ENCODE measurements at places on chromosomes 11 and 22.

DNA sequence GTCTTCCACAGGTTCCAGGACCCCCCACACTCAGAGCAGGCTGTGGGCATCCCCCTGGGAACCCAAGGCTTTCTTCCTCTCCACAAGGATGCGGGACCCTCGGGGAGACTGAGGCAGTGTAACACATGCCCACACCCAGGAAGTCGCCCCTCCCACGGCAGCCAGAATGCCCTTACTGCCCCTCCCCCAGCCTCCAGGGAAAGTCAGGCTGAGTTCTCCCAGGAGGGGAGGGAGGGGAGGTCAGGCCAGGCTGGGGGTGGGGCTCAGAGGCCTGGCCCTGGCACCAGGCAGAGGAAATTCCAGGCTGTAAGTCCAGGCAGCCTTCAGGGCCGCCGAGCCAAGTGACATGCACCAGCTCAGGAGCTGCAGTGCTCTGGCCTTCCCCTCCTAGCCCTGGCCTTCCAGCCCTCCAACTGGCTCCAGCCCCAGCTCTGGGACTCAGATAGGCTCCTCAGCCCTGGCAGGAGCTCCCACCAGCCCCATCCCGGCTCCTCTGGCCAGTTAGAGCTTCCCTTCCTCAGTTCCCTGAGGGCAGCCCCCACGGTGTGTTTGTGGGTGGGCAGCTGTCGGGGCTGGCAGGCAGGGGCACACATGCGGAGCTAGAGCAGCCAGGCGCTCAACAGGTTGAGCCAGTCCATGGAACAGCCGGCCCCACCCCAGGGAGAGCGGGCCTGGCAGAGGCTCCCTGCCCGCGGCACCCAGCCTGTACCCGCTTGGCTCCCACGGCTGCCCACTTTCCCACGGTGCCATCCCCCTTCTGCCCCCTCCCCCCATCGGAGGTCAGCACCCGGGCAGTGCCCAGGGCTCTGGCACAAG, 3.6 kb downstream of the BCL9L start:
- DNase-seq = no peak

GRCh38 chr22:19652316-19652715, 62.0 kb upstream of the SEPTIN5 start:
- no peak for DNase-seq

- no peak for DNase-seq
Measured at GRCh38 chr11:62115085-62115694, 8.6 kb upstream of the INCENP start.

DNA sequence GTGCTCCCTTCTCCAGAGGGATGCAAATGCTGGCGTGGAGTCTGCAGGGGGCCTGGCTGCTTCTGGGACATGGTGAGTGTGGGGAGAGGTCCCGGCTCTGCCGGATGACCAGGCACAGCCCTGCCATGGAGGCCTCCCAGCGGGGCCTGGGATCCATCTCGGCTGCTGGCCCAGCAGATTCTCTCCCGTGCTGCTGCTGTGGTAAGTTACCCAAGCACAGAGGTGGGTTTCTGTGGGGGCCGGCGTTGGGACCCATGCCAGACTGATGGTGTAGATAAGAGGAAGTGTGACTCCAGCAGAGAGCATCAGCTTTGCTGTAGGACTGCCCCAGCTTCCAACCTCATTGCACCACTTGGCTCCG, 147.5 kb upstream of the B3GAT1 start:
- DNase-seq = no peak

- DNase-seq = no peak
Measured at GRCh38 chr11:86459682-86460460, 85.2 kb downstream of the CCDC81 start.

DNA sequence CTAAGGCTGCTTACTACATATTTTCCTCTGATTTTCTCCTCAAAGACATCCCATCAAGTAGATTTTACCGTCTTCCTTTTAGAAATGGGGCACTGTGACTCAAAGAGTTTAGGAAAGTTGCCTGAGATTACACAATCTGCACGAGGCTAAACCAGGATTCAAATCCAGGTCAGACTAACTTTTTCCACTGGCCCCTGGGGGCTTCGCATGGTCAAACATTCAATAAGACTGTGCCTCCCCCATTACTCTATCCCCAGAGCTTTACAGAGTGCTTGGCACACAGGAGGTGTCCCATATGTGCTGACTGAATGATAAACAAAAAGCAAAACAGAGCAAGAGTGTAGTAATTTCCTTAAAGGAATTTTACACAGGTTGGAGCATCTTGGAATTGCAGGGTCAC, 118.1 kb upstream of the TEAD1 start:
- DNase-seq = no peak

GRCh38 chr22:45510376-45511232, 7.9 kb downstream of the FBLN1 start:
- no peak for DNase-seq

GRCh38 chr11:46388619-46389449, 2.7 kb downstream of the CHRM4 start:
- DNase-seq = no peak

DNA sequence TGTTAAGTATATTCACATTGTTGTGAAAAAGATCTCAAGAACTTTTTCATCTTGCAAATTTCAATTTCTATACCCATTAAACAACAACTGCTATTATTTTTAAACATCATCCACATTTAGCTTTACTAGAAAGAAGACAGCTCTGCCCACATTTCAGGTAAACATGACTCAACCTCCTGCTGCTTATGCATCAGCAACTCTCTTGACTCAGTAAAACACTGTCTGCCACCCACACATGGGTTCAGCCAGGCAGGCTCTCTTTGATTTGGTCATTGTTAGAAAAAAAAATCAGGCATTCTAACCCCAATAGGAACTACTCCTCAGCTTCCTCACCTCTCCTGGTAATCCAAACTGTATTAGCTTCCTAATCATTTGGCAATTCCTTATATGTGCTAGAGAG, 5.1 kb upstream of the ENDOD1 start:
- no peak for DNase-seq

DNA sequence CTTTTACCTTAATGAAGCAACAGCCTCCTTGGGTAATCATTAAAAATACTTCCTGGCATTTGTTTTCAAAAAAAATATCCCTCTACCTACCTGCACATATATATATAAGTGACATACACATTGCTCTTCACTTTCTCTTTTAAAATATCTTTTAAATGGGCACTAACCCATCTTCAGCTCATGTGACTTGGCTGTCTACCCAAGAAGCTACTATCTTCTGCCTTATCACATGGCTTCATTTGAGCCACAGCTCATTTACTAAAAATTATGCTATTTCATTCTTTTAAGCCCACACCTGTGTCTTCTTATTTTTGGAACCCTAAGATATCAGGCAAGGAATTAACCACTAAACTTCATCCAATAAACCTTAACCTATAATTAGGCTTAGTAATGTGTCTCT, 37.0 kb upstream of the SOX6 start:
- DNase-seq = no peak

DNA sequence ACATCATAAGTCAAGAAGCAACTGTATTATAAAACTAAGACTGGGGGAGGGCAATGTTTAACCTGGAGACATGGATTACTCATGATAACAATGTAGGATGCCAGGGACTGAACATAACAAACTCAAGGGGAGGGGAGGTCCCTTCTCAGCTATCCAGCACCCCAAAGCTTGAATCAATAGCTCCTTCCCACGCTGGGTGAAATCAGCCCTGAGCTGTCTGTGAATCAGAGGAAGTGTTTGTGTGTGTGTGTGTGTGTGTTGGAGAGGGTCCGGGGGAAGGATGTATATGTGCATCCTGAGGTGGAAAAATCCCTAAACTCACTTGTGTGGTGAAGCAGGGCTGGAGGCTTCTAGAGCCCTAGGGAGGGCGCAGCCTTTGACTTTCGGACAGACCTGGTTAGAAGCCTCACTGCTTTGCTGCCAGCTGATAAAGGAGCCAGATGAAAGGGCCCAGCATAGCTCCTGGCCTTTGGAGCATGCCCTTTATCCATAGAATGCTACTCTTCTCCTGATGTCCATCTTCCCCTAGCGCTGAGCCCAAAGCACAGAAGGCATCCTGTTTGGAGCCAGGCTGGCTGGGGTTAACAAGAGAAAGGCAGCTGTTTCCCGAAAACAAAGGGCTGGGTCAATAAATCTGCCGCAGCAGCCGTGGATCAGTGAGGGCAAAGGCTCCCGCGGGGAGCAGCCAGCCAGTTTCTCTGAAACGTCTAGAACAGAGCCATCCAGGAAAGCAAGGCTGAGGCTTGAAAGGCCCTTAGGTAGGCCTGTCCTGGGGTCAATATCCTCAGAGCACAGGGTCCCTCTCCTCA, 35.8 kb downstream of the TNKS1BP1 start:
- no peak for DNase-seq

GRCh38 chr22:44195189-44195871, 14.6 kb downstream of the PARVG start:
- DNase-seq = no peak

- no peak for DNase-seq
Measured at GRCh38 chr11:105328061-105328460, 188.5 kb upstream of the CARD18 start.

DNA sequence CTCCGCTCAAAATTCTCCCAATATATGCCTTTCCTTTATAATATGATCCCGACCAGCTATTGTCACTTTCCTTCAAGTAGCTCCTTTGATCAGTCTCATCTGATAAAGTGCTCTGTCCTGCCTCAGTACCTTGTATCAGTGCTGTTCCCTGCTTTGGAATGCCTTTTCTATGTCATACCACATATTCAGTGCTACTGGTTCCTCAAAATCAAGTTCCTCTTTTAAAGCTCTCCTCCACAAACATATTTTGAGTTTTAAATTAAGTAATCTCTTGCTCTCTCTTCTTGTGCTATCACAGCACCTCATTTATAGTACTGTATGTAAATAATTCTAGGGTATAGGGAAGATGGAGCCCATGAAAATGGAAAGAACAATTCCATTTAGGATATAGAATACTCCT, 137.1 kb upstream of the CTSC start:
- DNase-seq = no peak

- no peak for DNase-seq
Measured at GRCh38 chr11:73965076-73965763, 14.4 kb downstream of the DNAJB13 start.

DNA sequence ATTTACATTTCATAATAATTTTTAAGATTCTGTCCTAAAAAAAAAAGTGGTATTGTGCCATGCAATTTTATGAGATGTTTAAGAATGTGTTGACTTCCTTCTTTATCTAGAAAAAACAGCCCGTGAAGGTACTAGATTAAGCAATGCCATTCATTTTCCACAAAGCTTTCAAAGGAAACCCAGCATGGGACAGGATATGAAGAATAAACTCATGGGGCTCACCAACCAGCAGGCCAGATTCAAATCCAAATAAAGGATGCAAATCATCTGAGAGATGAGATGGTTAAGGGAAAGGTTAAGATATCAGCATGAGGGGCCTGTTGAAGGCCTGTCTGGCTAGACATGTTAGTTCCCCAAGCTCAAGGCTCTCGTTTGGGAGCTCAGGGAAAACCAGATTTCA, 199.1 kb downstream of the SWAP70 start:
- DNase-seq = no peak

DNA sequence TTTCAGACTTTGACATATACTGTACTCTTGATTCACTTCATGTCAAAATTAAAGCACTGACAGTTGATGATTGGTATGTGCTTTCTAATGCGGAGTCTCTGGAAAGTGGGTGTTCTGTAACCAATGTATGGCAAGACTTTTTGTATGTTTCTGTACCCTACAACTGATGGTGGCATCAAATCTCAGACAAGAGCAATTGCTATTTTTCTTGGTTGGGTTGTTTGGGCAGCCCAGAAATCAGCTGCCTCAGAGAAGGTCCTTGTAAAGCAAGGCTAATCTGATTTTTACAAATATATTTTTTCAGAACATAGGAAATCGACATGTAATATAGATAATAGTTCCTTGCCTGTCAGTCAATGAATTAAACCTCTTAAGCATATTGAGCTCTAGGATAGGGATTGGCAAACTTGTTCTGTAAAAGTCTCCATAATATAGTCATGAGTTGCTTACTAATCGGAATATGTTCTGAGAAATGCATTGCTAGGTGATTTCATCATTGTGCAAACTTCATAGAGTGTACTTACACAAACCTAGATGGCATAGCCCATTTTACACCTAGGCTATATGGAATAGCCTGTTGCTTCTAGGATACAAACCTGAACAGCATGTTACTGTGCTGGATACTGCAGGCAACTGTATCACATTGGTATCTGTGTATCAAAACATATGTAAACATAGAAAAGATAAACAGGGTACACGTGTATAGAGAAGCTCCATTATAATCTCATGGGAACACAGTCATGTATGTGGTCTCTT, 10.2 kb upstream of the OOSP4A start:
- no peak for DNase-seq

DNA sequence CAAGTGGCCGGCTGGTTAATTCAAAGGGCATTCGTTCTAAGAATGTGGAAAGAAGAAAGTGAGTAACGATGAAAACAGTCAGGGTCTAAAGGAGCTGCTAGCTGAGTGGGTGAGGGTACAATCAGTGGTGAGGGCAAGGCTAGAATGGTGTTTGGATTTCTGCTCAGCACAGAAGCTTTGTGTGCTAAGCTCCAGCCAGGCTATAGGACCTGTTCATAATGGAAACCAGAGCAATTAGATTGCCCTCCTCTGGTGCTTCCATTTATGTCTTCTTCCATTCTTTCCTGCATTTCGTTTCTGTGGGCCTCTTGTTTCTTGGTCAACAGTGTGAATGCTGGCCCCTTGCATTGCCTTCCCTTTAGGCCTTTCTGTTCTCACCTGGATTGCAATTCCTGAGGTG, 572.9 kb upstream of the CHORDC1 start:
- DNase-seq = no peak

DNA sequence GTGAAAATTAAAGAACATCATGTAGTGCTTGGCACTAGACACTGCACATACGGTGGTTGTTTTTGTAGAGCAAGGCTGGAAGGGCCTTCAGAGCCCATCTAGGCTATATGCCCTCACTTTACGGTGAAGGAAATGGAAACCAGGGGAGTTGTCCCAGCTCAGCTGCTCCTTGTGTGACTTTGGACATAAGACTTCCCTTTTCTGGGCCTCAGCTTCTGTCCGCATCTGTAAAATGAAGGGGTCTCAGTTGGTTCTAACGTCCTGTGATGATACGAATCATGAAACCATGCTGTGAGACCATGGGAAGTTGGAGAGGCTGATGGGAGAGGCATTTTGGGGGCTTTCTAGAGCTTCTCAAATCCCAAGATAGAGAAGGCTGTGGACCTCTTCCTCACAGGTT, 4.7 kb downstream of the KCNE3 start:
- DNase-seq = no peak

DNA sequence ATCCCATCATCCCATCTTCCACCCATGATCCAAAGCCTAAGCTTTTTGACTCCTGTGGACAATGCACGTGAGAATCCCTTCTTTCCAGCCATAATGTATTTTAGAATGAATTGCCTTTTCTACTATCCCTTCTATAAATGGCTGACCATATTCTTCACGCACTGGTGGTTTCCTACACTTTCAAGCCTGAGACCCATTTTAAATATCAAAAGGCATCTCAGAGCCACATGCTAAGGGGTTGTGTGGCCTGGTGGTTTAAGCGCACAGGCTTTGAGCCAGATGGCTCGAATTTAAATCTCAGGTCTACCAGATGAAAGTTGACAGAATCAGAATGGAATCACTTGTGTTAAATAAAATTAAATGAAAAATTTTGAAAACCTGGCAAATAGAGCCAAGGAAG, 54.5 kb downstream of the C11orf91 start:
- no peak for DNase-seq

GRCh38 chr11:71240865-71241691, 11.3 kb downstream of the SHANK2 start:
- DNase-seq = no peak

GRCh38 chr11:104678408-104678807, 219.9 kb downstream of the CASP12 start:
- no peak for DNase-seq
